Stimulated activated naive CD8-positive, alpha-beta T cell treated with anti-CD3 and anti-CD28 coated beads, Interleukin-15, Interleukin-2, amounts not matched to agents 100 U/mL and 50 U/mL, for 24 hours (primary cell): ENCODE measurements at places on chromosomes 16 and 17.

DNA sequence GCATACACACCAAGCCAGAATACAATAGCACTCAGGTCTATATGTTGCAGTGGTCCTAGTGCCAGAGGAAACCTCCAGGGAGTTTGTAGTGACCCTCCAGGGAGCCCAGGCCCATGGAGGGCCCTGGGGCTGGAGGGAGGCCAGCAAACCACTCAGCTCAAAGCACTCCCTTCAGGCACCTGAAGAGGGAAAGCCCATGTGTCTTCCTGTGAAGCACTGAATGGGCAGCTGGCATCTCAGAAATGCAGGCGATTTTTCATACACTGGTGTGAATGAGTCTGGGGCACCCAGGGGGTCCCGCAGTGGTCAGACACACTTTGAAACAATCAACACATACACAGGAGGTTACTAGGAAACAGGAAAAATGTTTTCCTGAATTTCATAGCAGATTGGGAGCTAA lies 12.8 kb downstream of the TBC1D26 start:
- DNase-seq: no peak

DNA sequence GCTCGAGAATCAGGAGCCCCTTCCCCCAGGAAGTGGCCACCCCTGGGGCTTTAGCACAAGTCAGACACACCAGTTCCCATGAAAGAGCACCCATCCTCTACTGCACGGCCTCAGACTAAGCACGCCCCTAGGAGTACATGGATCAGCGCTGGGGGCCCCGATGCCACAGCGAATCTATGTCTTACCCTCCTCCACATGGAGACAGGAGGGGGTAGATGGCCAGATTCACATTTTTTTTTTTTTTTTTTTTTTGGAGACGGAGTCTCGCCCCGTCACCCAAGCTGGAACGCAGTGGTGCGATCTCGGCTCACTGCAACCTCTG lies 3.2 kb upstream of the EXOSC6 start:
- DNase-seq: no peak

DNA sequence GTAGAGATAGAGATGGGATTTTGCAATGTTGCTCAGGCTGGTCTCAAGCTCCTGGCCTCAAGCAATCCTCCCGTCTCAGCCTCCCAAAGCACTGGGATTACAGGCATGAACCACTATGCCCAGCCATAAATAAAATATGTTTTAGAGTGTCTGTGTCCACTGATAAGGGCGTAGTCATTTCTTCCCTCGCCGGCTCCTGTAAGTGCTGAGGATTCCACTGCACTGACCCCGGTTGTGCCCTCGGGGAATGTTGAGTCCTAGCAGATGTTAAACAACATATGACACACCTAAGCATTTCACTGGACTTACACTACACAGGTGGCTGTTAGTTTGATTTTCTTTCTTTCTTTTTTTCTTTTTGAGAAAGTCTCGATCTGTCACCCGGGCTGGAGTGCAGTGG lies 5.6 kb upstream of the SHMT1 start:
- DNase-seq: no peak

DNA sequence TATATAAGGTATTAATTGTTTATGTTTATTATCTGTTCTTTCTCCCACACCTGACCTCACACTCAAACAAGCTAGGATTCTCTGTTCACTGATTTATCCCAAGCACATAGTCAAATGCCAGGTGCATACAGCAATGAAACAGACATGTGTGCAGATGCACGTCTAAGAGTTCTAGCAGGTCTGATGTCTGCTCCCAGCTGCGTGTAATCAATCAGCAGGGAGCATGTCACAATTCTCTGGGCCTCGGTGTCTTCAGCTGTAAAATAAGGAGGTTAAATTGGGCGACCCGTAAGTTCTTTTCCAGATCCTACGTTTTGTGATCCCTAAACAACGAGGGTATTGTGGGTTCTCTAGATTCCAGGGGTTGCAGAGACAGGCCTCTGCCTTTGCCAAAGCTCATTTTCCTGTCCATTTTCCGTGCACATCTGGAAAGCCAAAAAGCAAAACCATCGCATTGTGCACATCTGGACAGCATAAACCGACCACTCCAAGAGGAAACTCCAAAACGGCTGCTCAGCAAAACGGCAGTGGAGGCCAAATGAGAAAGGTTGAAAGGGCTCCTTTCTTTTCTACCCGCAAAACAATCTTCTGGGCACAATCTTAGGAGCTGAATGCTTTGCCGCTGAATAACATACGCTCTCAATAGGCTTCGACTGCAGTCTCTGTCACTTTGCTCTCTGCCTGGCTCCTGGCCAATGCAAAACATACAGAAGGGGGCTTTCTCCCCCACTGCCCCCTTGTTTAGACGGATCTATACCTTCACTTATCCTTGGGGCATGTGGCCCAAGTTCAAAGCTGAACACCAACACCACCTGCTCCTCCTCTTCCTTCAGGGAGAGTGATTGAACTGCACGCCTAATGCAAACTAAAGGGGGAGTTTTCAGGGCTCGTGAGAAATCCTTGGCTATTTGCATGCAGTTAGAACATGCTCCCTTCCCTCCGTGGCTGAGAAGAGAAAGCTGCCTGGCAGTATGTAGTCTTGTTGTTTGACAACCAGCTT lies 426.3 kb downstream of the SLC39A11 start:
- DNase-seq: no peak

GRCh38 chr16:59144841-59145240 lies 410.7 kb upstream of the GOT2 start:
- DNase-seq: no peak

GRCh38 chr16:58628845-58629732 lies 537 bp downstream of the CNOT1 start:
- peak; percentile 62 for DNase-seq

- no peak for DNase-seq
Observed at GRCh38 chr17:78607038-78607437, 29.8 kb upstream of the DNAH17 start.

DNA sequence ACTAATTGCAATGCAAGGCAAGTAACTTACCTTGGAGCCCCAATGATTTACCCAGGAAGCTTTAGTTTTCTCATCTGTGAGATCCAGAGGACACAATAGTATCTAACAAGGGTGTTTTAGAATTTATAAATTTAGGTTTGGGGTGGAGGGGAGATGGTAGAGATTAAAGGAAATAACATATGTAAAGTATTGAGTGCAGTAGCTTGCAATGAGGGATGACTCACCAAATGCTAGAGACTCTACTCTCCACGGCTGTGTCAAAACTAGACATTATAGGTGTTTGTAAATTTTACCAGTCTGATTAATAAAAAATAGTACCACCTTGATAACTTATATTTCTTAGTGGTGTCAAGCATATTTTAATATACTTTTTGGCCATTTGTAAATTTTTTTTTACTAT lies 3.7 kb upstream of the ABCA9 start:
- no peak for DNase-seq

GRCh38 chr17:41012326-41013120 lies 3.6 kb upstream of the KRTAP3-1 start:
- DNase-seq: no peak

GRCh38 chr17:37458805-37459204 lies 30.9 kb upstream of the DUSP14 start:
- no peak for DNase-seq

DNA sequence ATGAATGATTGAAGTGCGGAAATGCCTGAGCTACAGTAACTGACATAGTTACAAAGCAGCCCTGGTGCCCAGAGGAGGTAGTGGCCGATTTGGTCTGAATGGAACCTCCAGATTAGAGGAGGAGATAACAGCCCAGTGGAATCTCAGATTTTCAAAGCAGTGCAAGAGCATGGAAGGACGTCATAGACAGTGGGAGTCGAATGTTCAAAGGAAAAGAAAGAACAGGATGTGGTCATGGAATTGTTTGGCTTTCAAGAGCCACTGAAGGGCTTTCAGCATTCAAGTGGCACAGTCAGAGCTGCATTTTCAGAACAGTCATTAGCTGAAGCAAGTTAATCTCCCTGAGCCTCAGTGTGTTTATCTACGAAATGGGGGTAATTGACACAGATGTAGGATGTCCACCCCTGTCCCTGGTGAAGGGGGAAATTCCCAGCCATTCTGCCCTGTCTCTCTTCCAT lies 104.6 kb upstream of the CACNG3 start:
- peak; percentile 6 for DNase-seq

- no peak for DNase-seq
Observed at GRCh38 chr16:47876511-47876910, 279.3 kb downstream of the ABCC12 start.

GRCh38 chr17:51500454-51500853 lies 240.1 kb downstream of the UTP18 start:
- no peak for DNase-seq
